Activated CD4-positive, CD25-positive, alpha-beta regulatory T cell (primary cell): ENCODE measurements at places on chromosomes 3 and 15.

DNA sequence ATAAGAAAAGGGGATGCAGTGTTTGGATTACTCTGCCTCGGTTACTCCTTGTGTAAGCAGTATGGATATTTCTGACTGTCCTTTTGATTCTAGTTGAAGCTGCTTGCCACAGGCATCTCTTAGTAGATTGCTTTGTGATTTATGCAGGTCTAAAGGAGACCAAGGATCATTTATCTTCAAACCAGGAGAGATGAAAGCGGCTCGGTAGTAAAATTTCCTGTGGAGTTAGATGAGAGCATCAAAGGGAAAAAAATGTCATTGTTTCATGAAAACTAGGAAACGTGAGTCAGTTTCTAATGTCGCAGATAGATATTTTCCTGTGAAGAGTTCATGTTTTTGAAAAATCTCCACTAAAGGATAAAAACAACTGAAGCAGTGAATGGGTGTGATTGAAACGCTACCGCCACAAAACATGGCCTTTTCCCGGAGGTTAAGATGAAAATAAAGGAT lies 254.0 kb upstream of the TBL1XR1 start:
- no peak for DNase-seq

GRCh38 chr3:140416666-140417065 lies 261.2 kb upstream of the TRIM42 start:
- no peak for DNase-seq

GRCh38 chr3:17420668-17421067 lies 321.8 kb downstream of the TBC1D5 start:
- DNase-seq = no peak

GRCh38 chr3:106700981-106701380 lies 676.3 kb upstream of the CCDC54 start:
- DNase-seq = no peak

DNA sequence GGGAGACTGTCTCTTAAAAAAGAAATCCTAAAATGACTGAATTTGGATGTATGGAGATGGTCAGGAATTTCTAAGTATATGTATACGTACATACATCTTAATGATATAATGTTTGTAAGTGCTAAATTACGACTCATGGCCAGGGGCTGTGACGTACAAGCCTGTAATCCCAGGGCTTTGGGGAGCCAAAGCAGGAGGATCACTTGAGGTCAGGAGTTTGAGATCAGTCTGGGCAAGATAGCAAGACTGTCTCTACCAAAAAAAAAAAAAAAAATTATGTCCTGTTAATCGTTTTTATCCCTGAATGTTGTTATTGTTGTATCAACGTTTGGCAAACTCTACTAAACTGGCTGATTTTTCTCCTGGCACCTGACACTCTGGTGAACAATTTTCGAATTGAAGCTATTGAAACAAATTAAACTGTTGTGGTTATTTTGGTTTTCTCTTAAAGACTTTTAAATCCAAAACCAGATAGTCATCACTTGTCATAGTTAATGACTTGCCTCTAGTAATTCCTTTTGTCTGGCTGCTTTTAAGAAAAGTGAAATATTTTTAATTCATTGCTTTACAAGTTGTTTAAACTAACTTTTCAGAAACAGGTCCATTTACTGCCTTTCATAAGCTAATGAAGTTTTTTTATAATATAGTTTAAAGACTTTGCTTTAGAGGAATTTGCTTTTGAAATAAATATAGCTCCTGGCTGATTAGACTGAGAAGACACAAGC lies 7.0 kb downstream of the MORF4L1 start:
- no peak for DNase-seq

- no peak for DNase-seq
These were observed 113.9 kb upstream of the TMCO5A start for GRCh38 chr15:37820380-37821128.

DNA sequence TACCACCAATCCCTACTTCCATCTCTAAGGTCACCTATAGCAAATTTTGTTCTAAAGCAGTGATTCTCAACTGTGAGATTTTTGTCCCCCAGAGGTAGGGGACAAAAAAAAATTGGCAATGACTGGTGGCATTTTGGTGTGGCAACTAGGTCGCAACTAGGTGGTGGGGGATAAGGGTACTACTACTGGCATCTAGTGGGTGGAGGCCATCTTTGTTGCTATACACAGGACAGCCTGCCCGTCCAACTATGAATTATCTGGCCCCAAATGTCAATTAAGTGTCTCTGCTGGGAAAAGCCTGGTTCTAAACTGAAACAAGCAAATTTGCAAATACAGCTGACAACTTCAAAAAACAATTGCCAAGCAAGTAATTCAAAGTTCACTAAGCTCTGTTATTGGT lies 1.4 kb downstream of the MTMR10 start:
- no peak for DNase-seq

DNA sequence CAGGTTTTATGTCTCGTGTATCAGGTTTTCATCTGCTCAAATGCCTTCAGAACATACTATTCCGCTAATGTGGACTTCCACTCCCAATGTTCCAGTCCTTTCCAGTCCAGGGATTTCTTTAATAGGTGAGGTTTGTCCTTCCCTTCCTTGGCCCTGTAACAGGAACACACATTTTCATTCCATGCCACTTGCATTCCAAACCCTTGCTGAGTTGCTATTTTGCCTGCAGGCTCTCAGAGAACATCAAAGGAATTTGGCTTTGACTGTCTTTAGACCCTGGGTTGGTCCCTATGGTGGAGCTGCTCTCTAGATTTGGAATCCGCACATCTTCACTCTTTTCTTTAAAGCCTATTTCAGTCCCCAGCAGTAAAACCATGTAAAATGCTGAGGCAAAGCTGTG lies 12.3 kb upstream of the ALCAM start:
- no peak for DNase-seq
